ENCODE measurements at places on chromosomes 3 and 15.

DNA sequence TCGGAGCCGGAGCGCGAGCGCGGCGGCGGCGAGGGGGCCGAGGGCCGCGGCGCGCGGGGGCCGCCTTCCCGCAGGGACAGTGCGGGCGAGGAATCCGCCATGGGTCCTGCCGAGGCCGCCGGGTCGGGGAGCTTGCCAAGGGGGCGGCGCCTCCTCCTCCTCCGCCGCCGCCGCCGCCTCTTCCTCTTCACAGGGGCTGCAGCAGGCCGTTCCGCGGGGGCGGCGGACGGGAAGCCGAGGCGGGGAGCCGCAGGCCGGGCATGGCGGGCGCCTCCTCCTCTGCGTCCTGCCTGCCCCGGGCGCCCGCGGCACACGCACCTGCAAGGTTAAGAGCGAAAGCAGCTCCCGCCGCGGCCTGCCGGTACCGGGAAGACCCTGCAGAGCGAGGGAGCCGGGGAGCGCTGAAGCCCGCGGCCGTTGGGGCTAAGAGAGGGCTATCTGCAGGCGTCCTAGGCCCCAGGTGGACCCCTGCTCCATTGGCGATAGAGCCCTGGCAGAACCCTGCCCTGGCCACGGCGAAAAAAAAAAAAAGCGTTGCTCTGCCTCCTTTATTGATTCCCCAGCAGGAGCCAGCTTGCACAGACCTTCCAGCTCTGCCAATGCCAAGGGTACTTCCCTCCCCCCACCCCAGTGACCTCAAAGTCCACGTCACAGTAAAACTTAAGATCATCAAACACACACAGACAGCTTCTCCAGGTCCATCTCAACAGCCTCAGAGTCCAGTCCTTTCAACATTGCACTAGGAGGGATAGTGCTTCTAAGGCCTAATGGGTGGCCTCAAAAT lies at the start of gene LYSMD2:
LYSMD2 (minus strand) TSS at position 134 of the 784 bp plus-strand sequence; CDS start at position 101, 33 bp downstream.
- peak; percentile 52 for DNase-seq

DNA sequence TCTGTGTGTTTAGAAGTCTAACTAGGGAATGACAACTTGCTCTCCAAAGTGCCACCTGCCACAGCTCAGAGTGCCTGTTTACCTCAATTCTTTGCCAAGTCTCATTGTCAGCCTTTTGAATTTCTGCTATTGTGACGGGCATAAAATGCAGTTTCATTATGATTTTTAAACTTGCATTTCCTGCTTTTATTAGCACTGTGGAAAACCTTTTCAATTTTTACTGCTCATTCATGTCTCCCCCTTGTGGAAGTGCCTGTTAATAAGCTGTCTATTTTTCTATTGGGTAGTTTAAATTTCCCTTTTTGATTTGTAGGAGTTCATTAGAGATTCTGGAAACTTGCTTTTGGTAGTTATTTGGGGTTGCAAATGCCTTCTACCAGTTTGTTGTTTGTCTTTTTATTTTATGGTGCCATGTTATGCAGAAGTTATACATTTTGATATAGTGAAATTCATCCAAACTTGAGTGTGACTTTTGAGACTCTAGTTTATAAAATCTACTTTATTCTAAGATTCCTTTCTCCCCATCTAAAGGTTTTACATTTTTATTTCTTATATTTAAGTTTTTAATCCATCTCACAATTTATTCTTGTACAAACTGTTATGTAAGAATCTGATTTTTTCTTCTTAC lies 53.9 kb upstream of the FRMD4B start:
- DNase-seq = no peak

- DNase-seq = no peak
These were observed 1588.2 kb downstream of the SI start for GRCh38 chr3:163490119-163490518.

DNA sequence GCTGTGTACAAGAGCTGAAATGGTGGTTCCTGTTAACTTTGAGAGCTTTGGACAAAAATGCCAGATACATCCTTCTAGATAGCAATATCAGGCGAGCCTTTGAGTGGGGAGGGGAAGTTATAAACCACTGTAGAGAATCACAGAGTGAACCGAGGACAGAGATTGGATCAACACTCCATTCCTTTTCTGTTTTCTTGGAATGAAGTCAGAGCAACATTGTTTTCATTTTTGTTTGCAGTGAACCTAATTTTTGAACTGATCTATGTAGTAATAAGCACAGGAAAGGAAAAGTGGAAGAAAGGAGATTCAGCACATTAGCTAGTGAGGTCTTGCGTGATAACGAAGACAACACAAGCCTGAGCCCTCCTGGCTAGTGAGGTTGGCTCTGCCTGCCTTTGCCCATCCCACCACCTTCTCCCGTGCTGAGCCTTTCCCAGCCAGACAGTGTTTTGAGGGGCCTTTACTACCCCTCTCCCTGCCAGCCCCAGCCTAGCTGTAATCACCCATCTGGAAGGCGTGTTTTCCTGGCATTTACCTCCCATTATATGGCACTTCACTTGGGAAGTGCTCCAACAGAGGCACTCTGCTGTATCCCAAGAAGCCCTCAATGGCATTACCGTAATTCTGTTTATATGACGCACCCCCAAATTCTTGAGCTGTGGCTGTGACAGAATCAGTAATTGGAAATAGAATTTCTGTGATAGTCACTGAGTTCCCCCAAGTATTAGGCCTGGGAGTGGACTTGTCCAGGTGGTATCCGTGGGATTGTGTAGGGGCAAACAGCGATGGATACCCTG lies 129.8 kb downstream of the CACNA1D start:
- no peak for DNase-seq

DNA sequence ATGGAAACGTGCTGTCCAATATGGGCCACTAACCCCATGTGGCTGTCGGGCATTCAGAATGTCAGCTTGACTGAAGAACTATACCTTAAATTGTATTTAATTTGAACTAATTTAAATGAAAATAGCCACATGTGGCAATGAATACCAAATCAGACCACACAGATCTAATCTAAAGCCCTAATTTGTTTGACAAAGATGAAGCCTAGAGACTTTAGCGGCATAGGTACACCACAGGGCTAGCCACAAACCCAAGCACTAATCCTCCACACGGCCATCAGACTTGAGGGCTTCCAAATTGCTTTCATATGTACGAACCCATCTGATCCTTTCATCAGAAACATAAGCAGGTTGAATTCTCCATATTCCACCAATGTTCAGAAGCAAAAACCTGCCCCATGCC lies 81.4 kb downstream of the SHQ1 start:
- no peak for DNase-seq

DNA sequence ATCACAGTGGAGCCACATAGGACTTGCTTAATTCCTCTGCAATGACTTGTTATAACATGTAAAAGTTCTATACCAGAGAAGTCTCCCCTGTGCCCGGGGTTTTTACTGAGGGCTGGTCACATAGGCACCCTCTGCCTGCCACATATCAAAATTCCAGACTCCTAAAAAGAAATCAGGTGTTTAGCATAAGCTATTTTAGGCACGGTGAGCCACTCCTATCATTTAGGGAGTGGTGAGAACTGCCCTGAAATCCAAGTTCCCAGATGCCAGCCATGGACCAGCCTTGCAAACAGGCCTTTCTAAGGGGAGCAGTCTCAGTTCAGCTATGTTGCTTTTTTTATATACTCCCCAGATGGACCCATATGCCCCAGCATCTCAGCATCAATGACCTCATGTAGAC lies 130.3 kb downstream of the THSD4 start:
- no peak for DNase-seq

DNA sequence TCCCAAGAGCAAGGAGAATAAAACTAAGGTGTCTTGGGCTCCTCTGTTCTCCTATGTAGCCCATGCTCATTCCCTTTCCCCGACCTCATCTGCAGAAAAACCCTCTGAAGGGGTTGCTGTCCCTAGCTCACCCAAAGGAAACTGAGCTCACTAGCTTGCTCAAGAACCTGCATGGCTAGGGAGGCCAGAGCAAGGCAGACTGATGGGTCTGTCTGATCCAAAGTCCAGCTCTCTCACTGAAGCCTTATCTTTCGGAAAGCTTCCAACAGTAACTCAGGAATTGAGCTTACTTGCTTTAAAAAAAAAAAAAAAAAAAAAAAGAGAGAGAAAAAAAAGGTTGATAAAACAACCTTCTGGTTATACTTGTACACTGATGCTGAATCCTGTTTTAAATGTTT lies 141.4 kb upstream of the TOPAZ1 start:
- no peak for DNase-seq

DNA sequence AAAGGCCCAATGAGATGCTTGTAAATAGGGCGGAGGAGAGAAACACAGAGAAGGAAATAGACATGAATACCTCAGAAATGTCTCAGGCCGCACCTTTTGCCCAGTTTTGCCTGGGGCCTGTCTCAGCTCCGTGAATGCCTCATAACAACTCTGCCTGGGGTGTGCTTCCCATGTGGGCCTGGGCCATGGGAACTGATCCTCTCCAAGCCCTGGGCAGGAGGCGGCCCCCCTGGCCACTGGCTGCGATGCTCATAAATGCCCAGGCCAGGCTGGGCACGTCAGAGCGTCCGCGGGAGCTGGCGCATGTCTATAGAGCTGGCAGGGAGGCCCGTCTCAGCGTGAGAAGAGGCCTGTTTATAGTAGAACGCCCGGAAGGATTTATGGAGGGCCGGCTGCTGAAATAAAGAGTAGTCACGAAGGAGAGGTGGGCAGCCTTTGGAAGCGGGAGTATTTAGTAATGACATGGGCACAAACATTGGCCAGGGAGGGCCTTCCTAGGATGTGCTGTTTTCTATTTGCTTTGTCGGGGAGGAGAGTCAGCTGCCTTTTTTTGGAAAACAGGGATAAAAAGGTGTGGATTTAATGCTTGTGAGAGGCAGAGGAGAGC lies 85.9 kb upstream of the IGF1R start:
- DNase-seq = no peak

DNA sequence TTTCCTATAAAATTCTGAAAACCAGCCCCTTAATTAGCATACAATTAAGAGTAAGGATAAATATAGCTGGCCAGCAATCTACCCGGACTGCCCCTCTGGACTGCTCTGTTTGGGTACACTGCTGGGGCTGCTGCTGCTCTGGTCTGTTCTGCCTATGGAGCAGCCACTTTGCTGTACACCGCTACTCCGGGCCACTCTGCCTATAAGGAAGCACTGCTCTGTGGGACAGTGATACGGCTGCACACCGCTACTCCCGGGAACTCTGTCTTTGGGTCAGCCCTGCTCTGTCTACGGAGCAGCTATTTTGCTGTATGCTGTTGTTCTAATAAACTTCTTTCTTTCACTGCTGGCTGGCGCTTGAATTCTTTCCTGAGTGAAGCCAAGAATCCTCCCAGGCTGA lies 316.5 kb upstream of the PLSCR5 start:
- DNase-seq = no peak

DNA sequence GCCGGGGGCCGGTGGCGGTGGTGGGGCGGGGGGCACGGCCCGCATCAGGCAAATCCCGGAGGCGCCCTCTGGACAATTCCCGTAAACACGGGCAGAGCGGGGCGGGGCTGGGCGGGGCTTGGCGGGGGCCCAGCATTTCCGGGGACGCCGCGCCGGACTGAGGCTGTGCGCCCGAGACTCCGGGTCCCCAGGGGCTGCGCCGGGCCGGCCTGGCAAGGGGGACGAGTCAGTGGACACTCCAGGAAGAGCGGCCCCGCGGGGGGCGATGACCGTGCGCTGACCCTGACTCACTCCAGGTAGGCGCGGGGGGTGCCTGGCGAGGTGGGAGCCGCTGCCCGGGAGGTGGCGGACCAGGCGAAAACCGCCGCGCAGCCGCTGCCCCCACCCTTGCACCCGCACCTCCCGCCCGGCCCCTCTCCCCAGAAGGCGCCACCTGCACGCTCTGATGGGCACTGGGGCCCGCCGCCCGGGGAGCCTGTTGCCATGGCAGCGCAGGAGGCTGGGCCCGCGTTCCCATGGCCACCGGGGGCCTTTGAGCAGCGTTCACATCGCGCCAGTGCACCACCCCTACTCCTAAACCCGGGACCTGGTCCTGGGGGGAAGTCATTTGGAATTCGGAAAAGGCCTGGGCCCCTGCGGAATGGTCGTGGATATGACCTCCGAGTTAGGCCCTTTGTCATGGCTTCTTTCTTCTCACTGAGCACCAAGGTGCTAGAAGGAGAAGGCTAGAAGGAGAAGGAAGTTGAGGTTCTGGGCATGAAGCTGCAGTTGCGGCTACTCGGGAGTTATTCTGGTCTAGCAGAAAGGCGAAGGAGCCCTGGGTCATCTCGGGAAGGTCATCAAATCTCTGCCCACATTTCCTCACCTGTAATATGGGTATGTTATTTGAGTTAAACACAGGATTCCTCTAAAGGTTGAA lies 16.1 kb upstream of the SEMA4B start:
- DNase-seq = peak; percentile 32

- DNase-seq = no peak
These were observed 216.9 kb downstream of the IGSF11 start for GRCh38 chr3:118817748-118818165.

GRCh38 chr3:40962721-40963120 lies 236.6 kb upstream of the CTNNB1 start:
- no peak for DNase-seq

DNA sequence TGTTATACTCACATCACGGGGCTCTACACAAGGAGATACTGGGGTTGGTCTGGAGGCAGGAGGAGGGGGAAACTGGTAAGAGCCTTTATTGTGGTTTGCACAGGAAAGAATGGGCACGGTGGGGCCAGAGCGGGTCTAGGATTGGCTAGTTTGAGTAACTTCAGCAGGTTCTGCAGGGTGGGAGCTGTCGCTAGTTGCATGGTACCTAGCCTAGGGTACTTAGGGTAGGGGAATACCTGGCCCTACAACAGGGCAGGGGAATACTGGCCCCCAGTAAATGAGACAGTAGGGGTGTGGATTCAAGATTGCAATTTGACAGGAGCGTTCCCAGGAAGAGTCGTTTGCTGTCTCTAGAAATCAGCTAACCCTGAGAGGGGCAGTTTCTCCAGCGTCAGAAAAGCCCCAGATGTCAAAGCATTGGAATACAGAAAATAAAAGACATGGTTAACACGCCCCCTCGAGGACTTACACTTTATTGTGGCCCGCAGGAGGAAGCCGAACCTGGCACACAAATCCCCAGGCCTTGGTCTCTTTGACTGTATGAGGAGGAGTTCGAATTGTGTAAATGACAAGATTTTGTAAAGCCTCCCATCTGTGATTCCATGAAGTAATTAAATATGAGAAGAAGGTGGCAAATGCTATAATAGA lies 32.0 kb downstream of the ST8SIA2 start:
- no peak for DNase-seq

DNA sequence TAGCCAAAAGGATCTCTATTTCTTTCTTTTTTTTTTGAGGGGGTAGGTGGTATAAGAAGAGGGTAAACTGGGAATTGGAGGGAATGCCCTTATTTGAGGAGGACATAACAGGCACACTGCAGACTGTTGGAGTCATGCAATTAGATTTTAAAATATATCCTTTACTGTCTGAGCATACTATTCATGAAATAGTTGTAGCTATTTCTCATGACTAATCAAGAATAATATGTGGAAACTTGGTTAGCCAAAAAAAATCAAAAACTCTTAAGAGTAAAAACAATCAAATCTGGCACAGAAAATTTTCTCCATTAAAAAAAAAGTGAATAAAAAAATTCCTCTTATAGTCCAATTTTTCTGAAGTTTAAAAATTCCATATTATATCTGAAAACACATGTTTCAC lies 174.9 kb downstream of the SCAPER start:
- no peak for DNase-seq

DNA sequence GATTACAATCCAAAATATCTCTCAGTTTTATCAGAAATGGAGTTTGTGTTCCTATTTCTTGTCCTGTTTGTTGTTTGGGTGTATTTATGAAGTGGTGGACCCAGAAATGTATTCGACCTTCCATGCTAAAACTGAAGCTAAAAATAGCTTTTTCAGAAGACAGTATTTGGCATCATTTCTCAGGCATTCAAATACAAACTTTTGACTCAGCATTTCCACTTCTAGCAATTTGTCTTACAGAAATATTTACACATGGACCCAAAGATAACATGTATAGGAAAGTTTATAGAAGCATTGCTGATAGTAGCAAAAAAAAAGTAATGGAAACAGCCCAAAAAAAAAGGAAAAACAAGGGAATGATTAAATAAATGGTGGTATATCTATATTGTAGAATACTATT lies 156.3 kb downstream of the HCN4 start:
- DNase-seq = no peak
